ENCODE measurements at places on chromosomes 13 and 19.

GRCh38 chr13:23630349-23631093 is 60.3 kb downstream of the TNFRSF19 start:
- no peak for DNase-seq

- DNase-seq: no peak
These were observed 21.9 kb upstream of the USP12 start for GRCh38 chr13:27193496-27193895.

- no peak for DNase-seq
These were observed 14.0 kb downstream of the ZNF552 start for GRCh38 chr19:57800696-57801095.

DNA sequence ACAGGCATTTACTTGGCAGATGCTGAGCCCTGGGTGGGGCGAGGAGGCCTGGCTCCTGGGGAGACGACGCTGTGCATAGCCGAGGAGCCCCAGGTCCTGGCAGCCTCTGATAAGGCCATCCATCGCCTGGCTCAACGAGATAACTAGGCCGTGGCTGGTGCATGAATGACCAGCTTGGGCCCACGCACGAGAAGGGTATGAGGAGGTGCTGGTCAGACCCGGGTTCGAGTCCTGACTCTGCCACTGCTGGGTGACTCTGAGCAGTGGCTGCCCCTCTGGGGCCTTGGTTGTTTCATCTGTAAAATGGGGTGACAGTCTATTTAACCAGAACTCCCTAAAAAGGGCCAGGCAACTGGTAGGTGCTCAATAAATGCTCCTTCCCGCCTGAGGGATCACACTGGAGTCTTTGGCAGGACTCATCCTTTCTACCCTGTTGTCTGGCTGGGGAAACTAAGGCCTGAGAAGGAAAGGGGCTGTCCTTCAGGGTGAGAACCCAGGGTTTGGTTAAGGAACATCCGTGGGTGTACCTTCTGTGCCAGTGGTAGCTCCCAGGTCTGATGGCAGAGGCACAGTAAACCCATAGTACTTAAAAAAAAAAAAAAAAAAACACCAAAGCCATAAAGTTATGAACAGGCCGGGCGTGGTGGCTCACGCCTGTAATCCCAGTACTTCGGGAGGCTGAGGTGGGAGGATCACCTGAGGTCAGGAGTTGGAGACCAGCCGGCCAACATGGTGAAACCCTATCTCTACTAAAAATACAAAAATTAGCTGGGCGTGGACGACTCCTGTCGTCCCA is 8.1 kb upstream of the ARRDC2 start:
- DNase-seq: no peak

GRCh38 chr13:80337288-80338081 is 3.4 kb downstream of the SPRY2 start:
- DNase-seq: no peak

- no peak for DNase-seq
These were observed 3.4 kb upstream of the FFAR3 start for GRCh38 chr19:35354898-35355297.

DNA sequence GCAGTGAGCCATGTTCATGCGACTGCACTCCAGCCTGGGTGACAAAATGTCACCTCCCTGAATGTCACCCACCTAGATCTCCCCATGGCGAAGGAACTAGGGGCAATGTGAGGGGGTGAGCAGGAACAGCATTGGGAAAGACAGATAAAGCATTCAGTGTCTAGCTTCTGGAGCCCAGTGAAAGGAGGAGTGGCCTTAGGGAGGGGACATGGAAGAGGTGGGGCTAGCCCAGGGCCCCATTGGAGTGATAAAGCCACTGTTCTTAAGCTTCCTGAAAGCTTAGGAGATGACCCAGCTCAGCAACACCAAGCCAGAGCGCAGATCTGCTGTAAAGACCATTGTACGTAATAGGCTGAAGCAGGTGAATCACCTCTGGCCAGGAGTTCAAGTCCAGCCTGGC is 13.0 kb upstream of the KCNN1 start:
- DNase-seq: no peak

GRCh38 chr19:17482877-17483604 is 12.7 kb downstream of the SLC27A1 start:
- DNase-seq: no peak

GRCh38 chr19:46723023-46723461 is 6.1 kb upstream of the PRKD2 start:
- DNase-seq: no peak

DNA sequence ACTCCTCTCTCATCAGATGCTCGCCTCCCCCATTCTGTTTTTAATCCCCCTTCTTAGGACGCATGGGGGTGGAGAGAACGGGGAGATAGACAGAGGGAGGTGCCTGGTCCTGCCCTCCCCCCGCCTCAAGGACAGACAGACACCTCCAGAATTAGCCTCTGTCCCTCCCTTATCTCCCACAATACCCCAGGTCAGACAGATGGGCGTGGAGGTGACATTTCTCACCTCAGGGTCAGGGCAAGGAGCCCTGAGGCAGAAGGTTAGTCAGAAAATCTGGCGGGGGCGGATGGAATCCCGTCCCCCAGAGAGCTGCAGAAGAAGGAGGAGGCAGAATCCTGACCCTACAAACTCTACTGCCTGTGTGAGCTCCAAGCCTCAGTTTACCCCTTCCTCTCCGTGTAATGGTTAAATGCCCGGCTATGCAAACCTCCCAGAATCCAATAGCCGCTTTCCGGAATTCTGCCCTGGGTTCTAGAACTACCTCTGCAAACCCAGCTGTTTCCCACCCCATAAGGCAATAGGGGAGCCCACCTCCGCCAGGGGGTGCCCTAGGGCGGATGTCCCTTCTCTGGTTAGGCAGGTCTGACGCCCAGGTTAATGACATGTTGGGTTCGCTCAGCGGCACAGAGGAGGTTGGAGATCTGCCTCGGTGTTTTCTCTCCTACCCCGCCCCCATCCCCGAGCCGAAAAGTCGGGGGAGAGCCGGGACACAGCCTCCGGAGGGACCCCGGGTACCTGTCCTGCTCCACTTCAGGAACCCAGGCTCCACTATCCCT is 900 bp downstream of the PPP1R13L start:
- peak; percentile 35 for DNase-seq

DNA sequence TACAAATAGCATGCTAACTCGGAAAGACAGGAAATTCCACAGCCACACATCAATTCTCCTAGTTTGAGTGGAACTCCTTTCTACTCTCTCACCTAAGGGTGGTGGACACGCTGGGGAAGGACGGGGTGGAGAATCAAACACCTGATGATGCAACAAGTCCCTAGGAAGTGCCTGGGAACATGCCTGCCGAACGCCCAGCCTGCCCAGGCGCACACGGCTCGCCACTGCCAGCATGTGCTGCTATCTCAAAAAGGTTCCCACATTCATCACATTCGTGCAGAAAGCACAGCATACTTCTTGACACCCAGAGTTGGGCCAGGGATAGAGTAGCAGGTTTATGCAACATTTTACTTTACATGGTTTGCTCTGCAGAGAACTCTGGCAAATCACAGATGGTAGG is 164.6 kb downstream of the ABCC4 start:
- no peak for DNase-seq

DNA sequence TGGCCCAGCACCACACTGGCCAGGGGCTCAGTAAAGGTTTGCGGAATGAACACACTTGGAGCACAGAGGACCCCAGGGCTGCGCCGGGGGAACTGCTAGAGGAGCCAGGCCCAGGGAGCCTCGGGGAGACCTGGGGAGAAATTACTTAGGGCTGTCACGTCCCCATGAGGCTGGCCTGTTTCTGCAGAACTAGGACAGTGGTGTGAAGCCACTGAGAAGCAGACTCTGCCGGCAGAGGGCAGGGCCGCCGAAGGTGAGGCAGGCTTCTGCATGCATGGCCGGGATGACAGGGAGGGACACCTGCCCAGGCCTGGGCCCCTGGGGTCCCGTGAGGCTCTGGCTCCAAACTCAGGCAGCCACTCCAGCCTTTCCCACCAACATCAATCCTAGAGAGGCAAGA is 26.4 kb downstream of the ELAVL1 start:
- DNase-seq: no peak

DNA sequence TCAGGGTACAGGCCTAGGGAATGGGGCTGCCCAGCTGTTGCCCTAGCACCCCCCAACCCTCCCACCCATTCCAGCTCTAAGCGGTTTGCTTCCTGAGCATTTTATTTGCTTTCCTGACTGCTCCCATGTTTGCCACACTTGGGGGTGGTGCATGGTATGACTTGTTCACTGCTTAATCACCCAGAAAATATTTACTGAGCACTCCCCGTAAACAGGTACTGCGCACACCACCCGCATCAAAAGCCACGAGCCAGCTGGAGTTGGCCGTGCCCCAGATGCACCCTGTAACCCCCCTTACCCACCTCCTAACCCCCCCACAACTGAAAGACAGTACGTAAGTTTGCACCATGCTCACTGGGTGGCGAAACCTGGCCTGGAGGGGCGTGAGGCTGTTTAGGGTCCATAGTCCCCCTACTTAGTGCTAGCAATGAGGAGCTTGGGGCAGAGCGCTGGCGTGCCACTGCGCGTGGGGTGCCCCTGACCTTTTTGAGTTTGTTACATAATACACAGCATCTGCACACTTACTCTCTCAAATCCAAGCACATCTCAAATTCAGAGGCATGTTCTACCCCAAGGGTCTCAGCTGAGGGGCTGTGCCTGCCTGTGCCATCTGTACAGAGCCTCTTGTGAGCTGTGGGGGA is 29.8 kb downstream of the DPF1 start:
- DNase-seq: no peak

DNA sequence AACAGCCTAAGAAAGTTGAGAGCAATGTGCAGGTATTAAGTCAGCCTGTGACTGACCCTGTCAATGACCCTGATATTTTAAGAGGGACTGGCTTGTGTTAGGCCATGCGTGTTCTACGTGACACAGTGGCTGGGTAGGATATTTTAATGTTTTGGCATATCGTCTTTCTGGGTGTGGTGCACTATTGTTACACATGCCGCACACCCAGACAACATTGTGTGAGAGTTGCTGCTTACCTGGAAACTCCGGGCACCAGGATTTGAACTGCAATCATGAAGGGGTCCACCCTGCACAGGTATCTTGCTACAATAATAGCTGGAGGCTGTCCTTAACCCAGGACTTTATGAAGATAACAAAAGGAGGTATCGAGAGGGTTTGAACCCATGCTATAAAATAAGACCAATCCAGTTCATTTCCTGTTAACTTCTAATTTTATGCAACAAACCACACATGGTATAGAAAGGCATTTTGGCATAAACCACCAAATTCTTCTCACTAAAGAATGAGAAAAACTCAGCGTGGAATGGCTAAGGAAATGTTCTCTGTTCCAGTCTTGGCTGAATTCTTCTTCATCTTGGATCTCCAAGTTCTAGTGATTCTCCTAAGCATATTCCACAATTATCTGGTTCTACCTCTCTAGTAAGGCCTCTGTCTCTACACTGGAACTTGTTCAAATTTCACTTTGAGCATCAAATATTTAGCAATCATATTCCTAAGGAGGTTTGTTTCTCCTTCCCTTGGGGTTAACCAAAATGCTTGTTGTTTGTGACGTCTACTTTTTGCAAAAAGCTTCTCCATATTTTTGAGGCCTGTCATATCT is 38.7 kb upstream of the POMP start:
- DNase-seq: no peak

- DNase-seq: no peak
These were observed 23.8 kb downstream of the LRCH1 start for GRCh38 chr13:46576762-46577161.

DNA sequence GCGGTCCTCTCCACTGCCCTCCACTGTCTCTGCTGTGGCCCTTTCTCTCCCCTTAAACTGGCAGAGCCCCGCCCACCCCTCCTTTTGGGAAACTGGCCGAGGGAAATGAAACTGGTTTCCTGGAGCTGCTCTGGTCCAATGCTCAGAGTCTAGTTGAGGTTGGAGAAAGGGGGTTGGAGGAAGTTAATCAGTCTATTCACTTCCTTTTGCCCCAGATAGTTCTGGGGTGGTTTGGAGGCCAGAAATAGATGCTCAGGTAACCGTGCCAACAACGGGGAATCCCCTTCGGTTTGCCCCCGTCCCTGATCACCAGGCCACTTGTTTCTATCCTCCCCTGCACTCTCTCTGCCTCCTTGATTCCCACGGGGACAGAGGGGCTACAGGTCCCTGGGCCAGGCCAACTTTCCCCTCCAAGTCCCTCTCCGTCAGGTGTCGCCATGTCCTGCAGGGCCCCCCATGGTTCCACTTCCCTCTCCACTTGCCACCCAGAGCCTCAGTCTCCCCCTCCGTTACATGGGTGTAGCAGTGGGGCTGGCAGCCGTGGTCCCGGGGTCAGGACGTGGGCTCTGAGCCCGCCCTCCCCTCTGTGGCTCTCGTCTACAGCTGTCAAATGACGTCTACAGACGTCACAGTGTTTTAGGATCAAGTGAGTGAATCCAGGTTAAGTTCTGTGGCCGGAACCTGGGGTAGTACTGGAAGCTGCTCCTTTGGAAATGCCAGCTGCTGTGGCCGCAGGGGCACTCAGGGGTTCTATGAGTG is at the start of gene IL4I1:
Gene IL4I1, minus strand, starts transcription at position 25 of the 759 bp plus-strand sequence. CDS start 727 bp downstream, outside the sequence.
- DNase-seq: peak; percentile 33

DNA sequence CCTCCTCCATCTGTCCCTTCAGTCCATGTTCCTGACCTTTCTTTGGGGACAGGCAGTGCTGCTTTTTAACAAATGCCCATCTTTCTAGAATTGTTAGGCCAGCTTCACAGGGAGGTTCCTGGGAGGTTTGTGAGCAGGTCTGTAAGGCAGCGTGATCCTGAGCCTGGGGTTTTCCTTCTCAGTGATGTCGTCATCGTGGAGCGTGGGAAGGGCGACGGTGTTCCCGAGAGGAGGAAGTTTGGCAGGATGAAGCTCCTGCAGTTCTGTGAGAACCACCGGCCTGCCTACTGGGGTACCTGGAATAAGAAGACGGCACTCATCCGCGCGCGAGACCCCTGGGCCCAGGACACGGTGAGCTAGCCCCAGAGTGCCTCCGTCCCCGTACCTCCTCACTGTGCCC is 26.8 kb downstream of the CHAF1A start:
- no peak for DNase-seq

GRCh38 chr13:60435762-60436374 is 38.8 kb downstream of the TDRD3 start:
- no peak for DNase-seq

DNA sequence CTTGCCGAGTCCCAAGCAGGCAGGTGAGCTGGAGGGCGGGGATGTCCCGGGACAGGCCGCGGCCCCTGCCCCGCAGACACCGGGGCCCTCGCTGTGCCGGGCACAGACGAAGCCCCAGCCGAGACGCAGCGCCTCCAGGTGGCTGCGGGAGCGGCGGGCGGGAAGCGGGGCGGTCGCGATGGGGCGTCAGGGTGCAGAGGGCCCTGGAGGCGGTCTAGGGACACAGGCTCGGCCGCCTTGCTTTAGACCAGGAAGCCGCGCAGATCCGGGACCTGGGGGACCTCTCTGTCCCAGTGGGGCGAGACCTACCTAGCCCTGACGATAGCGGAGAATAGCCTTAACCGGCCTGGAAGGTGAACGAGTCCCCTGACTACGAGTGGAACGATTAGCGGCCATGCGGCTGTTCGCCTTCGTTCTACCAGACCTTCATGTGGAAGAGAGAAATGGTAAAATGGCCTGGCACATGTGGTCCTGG is 4.2 kb upstream of the ZNF564 start:
- DNase-seq: no peak

DNA sequence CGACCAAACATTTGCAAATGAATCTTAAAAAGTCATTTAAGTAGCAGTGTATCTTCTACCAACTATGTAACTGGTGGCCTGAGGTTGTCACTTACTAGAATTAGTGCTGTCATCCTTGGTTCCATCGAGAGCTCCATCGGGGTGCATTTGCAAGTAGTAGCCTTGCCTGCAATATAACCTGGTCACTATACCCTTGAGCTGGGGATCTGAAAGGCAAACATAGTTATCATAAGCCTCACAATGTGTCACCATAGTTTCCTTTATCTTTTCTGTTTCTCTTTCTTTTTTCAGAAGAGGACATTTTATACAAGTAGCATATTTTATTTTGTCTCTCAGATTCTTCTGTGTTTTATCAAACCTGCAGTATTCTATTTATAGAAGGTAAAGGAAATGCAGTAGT is 422.6 kb downstream of the ITGBL1 start:
- no peak for DNase-seq
